ENCODE measurements at places on chromosomes 3 and 15.

DNA sequence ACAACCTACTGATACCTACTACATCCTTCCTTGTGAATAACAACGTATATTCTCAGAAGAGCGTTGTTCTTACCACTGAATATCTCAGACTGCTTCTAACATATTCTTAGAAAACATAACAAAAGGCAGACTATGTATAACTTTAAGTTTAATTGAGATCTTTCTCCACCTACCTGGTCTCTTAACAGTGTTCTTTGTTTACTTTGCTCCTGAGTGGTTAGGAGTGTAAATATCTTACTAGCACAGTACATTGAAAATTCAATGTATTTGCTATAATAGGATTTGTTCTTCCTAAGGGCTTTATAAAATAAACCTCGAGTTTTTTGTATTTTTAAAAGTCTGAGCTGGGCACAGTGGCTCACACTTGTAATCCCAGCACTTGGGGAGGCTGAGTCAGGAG is 7.9 kb upstream of the BLM start:
- no peak for DNase-seq

DNA sequence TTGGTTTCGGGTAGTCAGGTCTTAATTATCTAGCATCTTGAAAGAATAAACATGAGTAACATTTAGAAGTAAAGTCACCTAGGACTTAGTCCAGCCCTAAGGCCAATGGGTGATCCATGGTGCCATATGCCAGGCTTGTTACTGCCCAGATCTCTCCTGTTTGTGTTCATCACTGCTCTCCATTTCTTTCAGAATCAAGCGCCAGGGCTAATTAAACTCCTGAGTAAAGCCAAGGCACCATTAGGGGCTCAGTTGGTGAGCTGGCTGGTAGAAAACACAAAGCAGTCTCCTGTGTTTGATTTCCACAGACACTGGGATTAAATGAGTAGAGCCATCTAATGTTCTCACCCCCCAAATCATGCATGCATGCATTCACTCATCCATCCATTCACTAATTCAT is 11.3 kb downstream of the CYP19A1 start:
- DNase-seq, result no peak

- DNase-seq, result no peak
These were observed 10.2 kb downstream of the SLTM start for GRCh38 chr15:58923284-58923683.

DNA sequence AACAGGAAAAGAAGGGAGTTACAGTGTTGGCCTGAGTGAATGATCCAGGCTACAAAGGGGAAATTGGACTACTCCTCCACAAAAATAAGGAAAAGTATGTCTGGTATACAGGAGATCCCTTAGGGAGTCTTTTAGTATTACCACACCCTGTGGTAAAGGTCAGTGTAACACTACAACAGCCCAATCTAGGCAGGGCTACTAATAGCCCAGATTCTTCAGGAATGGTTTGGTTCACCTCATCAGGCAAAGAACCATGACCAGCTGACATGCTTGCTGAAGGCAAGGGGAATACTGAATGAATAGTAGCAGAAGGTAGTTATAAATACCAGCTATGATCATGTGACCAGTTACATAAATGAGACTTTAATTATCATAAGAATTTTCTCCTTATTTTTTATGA is 372.6 kb upstream of the ATP11B start:
- DNase-seq, result peak; percentile 22

GRCh38 chr3:133910422-133910821 is 14.7 kb upstream of the RAB6B start:
- no peak for DNase-seq

GRCh38 chr3:14206548-14207177 is 28.0 kb downstream of the LSM3 start:
- DNase-seq, result no peak

GRCh38 chr15:46127361-46127874 is 492.6 kb downstream of the SQOR start:
- no peak for DNase-seq

DNA sequence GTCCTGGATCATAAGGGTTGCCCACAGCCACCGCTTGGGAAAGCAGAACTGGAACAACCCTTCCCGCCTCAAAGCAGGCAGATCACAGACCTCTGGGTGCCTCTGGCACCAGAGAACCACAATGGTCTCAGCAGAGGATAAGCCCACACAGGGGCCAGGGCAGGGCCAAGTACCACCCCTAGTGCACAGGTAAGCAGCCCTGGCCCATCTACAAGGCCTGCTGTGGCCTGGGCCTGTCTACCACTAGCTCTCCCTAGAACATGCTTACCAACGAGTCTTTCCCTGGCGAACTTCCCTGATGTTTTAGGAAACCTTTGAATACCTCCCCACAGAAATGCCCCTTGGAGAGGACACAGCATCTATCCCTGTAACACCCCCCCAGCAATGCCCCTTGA is 28.3 kb downstream of the TNK2 start:
- no peak for DNase-seq

DNA sequence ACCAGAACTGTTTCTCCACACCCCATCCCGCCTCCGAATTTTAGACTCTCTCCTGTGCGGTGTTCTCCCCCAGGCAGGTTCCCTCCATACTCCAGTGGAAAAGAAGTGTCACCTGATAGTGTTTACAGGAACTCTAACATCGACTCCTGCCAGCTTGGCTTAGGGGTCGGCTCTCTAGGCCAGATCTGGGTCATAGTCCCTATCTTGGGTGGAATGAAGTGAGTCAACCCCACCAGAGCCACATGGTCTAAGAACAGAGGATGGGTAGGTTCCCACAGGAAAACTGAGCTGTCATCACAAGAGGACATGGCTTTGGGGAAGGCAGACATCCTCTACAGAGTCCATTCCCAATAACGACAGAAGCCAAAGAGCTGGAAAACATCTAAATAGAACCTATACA is 5.9 kb downstream of the BCL2L10 start:
- DNase-seq, result no peak

DNA sequence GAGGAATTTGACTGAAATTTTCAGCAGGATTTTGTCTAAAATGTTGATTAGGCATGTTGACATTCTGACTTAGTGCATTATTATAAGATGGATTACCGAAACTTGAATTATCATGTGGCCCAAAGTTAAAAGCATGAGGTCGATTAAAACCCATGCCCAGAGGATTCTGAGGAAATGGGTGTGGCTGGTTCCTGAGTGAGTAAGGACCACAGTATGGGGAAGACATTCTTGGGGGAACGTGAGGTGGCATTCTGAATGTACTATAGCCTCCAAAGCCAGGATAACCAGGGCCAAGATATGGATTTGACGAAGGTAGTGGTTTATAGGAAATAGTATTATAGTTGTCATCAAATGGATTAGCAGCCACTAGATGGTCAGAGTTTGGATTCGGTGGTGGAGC is 38.7 kb upstream of the DNAAF4 start:
- DNase-seq, result peak; percentile 21

DNA sequence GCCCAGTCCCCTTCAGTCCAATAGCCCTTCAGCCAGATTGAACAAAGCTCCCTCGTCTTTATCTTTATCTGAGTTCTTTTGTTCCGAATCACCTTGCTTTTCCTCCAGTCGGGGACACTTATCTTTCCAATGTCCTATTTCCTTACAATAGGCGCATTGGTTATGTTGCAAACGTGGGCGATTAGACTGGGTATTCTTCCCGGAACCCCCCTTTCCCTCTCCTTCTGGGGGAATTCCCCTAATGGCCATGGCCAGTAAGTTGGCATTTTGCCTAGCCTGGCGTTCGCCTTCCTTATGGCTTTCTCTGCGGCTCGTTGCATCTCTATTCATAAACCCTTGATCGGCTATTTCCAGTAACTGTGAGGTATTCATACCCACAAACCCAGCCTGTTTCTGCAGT is 82.2 kb upstream of the VEPH1 start:
- peak; percentile 55 for DNase-seq

DNA sequence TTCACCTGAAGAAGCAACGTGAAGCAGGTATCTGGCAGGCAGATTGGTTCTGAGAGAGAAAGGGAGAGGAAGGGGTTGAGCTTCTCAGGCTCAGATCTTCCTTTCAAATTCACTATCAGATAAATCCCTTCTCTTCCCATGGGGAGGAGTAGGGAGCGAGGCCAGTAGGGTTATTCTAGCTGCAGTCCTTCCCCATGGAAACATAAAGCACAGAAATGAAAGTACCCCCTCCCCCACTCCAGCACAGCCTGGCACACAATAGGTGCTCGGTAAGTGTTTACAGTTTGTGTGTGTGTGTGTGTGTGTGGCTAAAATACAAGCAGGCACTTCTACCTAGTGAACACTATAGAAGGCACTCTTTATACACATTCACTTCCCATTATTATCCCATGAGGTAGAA is 20.8 kb upstream of the VPS8 start:
- no peak for DNase-seq

DNA sequence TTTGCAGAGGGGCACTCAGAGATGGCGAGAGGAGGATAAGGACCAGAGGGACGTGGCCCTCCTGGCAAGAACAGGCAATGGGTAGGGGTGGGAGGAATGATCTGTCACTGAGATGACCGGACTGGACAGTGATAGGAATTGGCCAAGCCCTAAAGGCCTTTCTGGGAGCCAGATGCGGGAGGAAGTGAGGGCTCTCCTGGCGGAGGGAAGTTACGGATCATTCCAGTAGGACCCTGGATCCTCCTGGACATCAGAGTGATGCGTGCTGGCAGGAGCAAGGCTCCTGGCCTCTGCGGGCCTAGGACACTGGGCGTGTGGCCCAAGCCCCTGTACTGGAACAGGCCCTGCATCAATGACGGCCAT is 23.4 kb downstream of the KIF7 start:
- DNase-seq, result no peak

DNA sequence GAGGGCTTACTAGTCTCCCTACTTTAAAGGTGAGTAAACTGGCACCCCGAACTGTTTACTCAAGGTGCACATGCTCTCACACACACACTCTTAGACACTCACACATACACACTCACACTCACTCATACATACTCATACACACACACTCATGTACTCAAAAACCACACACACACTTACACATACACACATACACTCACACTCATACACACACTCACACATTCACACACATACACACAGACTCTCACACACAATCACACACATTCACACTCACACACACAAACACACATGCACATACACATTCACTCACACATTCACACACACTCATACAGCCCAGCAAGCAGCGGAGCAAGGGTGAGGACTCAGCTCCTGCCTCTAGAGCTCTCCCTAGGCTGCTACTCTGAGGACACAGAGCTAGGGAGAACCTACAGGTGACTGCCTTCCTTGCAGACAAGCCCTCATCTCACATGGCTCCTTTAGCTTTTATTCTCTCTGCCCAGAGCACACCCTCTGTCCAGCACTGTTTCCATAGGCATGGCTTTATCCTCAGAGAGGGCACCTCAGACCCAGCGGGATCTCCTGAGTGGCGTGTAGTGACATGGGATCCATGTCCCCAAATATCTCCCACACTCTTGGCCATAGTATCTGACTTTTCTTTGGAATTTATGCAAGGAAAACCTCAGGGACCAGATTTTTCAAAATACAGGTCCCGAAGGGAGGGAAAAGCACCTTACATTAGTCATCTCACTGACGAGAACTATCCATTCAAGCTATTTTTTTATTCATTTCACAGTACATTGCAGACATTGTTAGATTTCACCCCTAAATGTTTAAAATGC is 26.2 kb upstream of the ATG7 start:
- DNase-seq, result no peak

Measured in kidney tubule cell (primary cell).